ENCODE measurements at places on chromosomes 1 and 21.

- DNase-seq: no peak
Observed at GRCh38 chr1:38991638-38992411, 749 bp downstream of the AKIRIN1 start.

DNA sequence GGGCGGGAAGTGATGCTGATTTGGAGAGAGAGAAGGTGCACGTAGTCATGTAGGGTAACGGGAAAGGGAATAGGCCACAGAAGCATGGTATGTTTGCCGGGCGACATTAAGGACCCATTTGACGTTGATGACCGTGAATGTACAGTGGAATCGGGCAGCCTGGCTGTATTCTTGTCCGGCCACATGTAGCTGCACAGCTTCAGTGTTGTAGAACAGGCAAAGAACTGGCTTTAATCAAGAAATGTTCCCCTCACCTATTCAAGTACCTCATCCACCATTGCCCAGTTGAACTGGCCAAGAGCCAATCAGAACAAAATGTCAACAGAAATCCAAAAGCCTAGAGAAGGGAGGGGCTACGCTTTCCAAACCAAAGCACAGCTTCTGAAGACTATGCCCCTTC, 104.8 kb downstream of the DHRS3 start:
- DNase-seq: no peak

GRCh38 chr1:41516168-41517061, 31.9 kb upstream of the EDN2 start:
- peak; percentile 40 for DNase-seq

GRCh38 chr1:110098222-110099026, 13.8 kb upstream of the UBL4B start:
- DNase-seq: no peak

DNA sequence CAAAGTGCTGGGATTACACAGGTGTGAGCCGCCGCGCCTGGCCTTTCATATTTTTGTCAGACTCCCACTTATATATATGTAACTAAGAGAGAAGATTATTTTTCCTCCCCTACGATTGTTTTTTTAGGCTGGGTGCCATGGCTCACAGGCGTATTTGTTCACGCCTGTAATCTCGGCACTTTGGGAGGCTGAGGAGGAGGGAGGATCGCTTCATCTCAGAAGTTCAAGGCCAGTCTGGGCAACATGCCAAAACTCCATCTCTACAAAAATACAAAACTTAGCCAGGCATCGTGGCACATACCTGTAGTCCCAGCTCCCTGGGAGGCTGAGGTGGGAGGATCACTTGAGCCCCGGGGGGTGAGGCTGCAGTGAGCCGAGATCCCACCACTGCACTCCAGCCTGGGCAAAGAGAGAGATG, 23.9 kb upstream of the ITLN2 start:
- DNase-seq: no peak

DNA sequence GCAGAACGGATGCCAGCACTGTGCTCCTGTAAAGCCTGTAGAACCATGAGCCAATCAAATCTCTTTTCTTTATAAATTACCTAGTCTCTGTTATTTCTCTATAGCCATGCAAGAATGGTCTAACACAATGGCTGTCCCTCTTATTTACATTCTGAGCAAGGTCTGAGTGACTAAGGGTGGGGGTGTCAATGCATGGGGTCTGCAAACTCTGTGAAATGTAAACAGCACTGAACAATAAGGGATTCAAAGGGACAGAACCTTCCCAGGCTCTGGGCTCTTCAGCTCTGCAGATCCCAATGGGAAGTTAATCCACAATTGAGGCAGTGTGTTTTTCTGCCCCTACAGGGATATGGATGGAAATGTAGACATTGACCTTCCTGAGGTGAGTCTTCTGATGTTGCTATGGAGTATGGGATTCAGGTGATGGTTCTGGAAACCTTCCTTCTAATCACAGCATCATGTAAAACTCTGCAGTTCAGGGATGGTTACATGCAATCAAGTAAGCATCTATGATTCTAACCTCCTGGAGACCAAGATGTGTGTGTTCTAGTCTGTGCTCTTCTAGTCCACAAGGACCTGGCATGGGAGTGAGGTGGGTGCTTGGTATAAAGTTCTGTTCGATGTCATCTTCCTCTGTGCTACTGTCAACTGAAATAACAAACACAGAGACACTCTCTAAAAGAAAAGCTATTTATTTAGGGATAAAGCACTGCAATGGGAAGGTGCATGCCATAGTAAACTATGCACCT, 38.6 kb downstream of the CAPN9 start:
- no peak for DNase-seq

GRCh38 chr21:36544545-36544944, 64.6 kb upstream of the CLDN14 start:
- no peak for DNase-seq

DNA sequence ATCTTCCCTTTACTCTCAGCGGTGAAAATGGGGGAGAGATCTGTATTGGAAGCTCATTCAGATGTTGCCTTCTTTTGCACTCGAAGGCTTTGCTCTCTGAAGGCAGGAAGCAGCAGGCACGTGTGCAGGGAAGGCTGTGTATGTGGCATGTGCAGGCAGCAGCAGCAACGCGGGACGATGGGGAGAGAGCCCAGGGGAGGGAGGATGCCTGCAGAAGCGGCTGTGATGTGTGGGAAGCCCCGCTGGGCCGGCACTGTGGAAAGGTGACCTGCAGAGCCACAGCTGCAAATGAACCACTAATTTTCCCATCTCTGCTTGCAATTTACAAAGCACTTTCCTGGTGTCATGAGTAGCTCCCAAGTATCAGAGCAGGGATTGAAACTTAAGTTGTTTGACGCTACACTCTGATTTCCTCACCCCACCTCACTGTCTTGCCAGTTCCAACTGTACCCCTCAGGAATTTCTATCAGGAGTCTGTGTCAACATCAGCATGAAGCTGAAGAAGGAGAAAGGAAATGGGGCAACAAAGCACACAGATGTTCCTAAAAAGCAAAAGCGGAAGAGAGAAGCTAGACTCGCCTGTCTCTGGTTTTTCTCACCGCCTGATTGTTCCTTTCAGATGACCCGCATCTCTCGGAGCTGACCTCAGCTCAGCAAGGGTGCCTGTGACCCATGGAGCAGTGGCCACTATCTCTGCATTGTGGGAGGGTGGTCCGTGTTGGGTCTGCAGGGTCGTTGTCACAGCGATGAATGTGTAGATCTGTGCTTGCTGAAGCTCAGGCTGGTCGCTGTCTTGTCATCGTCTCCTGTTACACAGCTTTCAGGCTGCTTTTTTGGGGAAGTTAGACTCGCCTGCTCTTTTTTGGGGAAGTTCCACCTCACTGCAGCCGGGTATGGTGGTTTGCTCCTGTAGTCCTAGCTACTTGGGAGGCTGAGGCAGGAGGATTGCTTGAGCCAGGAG, 156.1 kb downstream of the KIF26B start:
- DNase-seq: no peak

- DNase-seq: peak; percentile 67
Observed at GRCh38 chr1:212368073-212368484, 46.6 kb downstream of the PACC1 start.

- DNase-seq: no peak
Observed at GRCh38 chr21:30126576-30126975, 40.0 kb downstream of the CLDN17 start.

- DNase-seq: no peak
Observed at GRCh38 chr21:24727803-24728440, 879.4 kb downstream of the MRPL39 start.

GRCh38 chr1:67818725-67819301, 14.5 kb downstream of the GNG12 start:
- no peak for DNase-seq

- no peak for DNase-seq
Observed at GRCh38 chr1:228399531-228400236, 7.0 kb downstream of the TRIM11 start.

DNA sequence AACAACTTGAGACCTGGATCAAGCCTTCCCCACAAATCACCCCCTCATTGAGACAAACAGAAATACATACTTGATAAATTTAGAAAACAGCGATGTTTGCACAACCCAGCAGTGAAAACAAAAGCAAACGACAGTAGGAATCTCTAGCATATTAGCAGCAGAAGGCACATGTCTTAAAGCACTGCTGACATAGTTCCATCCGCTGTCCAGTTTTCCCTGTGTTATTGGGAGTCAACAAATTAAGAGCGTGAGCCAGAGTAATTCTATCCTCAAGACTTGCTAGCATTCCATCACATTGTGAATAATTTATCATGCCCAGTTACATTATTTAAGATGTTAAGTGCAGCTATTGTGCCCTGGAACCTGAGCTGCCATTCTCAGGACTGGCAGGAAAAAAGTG, 55.3 kb downstream of the IGSF5 start:
- no peak for DNase-seq

DNA sequence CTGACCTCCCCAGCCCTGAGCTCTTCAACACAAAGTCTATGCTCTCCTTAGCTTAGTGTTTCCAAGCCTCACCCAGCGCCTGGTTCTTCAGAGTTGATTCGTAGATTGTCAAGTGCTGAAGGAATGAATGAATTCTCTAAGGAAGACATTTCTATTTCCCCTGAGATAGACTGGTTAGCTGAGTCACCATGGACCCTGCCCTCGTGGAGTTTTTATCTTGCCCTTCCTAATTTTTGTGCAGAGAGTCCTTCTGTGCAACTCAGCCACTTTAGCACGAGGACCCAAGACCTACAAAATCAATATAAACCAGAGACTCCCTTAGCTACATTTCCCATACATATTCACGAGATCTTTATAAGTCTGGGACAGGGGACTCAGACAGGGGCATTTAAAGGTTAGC, 2.6 kb upstream of the CD244 start:
- no peak for DNase-seq

- no peak for DNase-seq
Observed at GRCh38 chr1:1937061-1937460, 18.0 kb upstream of the TMEM52 start.

DNA sequence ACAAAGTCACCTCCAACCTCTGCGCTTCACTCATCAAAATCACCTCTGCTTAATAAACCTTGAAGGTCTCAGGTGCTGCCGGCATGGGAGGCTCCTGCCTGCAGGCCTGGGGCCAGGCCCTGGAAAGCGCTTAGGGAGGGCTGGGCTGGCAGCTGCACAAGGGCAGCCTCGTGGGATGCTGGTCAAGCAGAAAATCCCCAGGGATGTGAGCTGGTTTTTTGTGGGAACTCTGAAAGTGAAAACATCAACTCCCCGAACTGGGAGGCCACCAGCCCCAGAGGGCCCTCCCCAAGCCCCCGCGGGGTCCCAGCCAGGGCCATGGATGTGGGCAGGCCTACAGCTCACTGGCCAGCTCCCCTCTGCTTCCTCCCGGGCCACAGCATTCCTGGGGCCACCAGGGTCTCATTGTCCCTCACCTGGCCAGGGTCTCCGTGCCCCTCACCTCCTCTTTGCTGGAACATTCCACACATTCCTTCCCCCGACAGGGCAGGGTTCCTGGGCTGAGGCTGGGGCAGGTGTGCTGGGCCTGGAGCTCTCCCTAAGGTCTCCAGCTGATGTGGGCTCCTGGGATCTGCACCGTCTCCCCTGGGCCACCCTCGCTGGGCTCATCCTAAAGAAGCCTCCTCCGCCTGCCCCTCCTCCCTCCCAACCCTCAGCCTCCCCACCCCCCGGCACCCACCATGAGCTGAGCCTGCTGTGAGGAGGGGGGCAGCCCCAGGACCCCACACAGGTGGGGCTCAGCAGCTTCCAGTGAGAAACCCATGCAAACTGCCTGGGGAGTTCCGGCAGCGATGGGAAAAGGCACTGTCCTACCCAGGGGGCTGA, 36.0 kb upstream of the POFUT2 start:
- DNase-seq: no peak

GRCh38 chr21:41196993-41197392, 29.0 kb downstream of the BACE2 start:
- DNase-seq: no peak

DNA sequence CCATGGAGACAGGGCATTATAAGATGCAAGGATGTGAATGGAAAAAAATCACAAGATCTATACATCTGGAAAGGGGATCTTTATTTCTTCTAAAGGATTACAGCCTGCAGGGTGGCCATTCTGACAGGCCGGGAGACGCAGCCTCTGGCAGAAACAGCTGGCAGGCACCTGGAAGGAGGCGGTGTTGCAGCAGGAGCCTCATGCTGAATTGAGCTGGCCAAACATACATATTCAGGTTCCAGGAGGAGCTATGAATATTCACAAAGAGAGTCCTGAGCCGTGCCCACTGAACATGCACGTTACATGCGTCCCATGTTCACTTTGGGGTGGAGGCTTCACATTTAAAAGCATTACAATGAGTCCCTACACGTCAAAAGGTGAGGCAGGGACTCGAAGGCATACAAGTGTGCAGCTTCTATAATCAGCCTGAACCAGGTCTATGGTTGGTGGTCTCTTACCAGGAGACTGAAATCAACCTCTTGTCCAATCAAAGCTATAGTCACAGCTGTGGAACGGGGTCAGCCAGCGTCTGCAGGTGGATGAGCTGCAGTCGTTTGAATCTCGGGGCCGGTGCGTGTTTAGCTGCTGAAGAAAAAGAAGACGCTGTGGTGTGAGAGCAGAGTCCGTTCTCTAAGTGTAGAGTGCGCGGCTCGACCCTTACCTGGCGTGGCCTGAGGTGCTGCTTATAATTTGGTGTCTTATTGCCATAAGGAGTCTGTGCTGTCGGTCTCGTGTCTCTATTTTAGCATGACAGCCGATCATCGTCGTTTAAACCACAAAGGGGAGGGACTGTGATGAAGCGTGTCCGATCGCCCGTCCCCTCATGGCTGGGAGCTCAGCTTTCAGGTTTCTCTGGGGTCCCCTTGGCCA, 183.0 kb downstream of the ETS2 start:
- no peak for DNase-seq

DNA sequence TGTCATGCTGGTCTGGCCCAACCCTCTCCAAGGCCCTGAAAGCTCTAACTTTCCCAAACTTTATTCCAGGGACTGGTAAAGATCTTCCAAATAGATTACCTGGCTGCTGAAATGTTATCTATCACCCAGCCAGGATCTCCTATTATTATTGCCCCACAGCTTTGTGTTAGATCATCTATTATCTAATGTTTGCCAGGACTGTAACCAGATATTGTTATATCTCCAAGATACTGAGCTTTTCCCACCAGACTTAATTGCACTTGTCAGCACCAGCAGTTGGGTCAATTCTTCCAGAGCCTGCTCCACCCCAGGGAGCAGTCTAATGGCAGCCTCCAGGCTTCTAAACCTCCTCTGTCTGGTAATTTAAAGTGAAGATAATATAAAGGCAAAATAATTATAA, 59.1 kb downstream of the PRDX6 start:
- no peak for DNase-seq

- DNase-seq: no peak
Observed at GRCh38 chr1:43255438-43256210, 14.2 kb upstream of the TMEM125 start.

DNA sequence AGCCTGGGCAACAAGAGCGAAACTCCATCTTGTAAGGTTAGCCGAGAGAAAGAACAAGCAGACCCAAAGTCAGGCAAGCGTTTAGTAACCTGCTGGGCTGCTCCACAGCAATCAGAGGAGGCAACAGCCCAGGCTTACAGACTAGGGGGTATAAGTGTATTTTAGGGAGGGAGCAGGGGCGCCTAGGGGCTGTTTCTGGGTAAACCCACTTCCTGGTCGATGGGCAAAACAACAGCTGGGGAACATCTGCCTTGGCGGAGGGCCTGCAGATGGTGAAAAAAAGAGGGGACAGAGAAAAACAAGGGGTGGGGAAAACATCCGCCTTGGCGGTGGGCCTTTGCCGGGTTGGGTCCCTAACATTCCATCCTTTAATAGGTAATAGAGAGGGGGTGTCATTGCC, 5.2 kb downstream of the TAS1R1 start:
- no peak for DNase-seq

All from CD4-positive, alpha-beta memory T cell (primary cell).